ENCODE measurements at places on chromosomes 7 and 10.

DNA sequence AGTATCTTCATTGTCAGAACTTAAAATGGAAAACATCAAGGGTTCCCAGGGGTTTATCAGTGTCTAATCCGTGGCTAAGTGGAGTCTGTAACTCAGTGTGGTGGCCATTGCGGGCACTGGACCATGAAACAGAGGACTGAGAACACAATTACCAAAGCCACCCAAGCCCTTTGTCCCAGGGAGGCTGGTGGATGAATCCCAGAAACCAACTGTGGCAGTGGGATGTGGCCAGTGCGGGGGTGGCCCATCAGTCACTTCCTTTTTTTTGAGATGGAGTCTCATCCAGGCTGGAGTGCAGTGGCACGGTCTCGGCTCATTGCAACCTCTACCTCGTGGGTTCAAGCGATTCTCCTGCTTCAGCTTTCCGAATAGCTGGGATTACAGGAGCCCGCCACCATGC is 61.8 kb downstream of the TACC2 start:
- no peak for DNase-seq

DNA sequence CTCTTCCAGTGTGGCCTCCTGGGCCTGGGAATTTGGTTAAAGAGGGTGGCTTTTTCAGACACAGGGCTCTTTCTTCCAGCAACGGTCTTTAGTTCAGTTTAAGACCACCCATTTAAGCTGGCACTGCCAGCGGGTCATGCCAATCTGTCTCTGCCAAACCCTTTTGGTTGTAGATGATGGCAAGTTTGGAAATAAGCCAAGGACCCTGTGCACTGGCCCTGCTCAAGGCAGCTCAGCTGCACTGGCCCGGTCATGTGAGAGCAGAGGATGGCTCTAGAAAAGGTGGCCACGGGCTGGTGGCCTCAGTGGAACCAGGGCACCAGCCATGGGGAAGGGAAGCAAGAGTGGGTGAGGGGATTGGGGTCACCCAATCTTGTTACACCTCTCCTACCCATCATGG is 294.1 kb downstream of the GLRX3 start:
- DNase-seq, result peak; percentile 65

- no peak for DNase-seq
Observed at GRCh38 chr7:74032191-74032490, 4.2 kb downstream of the ELN start.

DNA sequence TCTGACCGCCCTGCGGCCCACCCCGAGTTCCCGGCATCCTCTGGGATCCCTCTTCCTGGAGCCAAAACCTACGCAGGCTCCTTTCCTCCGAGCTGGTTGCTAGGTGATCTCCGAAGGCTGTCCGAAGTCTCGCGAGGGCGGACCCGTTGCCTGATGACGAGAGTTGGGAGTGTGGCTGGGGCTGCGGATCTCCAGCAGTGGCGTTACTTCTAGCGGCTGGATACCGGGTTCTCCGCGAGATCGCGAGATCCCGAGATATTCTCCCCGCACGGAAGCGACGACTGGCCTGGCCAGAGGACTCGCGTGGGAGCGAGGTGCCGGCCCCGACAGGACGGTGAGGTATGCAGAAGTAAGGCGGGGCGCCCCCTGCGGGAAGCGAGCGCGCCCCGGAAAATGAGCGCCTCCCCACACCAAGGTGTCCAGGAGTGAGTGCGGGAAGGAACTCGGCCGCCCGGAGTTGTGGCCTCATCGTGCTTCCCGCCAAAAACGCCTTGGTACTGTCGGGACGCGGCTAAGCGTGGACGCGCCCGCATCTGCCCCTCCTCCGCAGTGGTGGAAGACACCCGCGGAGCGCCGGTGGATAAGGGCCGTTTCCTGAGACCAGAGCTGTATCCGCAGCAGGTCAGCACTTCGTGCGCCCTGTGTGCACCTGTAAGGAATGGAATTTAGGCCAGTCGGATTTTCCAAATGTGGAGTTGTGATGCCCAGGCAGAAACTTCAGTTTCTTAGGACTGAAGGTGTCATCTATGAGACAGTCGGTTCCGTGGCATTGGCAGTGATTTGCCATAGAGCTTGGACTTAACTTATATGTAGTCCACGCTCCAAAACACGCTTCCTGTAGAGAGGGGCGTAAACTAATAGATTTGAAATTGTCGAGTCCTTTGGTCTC is at the start of gene AGBL3:
AGBL3 (plus strand) TSS at position 146 of the 889 bp plus-strand sequence. CDS start 1,426 bp downstream, outside the sequence.
- DNase-seq, result peak; percentile 98

DNA sequence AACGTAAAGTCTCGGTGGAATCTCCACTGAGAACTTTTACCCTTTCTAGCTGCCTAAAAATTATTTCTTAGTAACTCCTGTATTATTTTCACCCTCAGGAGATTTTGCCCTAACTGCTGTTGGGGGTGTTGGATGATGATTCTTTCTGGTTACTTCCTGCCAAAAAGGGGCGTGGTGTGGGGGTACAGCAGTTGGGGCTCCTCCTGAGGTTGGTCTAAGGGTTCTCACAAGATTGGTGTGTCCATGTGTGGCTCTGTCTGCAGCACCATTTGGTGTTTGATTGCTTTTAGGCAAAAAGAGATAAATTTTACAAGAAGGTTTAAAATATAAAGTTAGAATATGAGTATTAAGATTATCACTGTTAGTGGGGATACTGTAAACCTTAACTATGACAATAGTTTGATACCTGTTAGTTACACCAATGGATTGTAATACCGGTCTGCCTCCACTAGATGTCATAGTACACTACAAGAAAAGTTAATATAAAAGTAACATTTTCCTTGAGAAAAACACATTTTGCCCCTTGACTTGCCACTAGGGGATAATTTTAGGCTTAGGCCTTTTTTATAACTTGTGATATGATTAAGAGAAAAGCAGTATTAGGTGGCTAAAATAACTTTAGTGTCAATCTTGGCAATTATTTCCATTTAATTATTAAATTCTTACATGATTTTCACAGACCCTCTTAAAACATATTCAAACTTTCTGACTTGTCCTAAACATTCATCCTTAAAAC is 928.7 kb downstream of the IPMK start:
- no peak for DNase-seq

- DNase-seq, result no peak
Observed at GRCh38 chr7:2019461-2019710, 213.4 kb downstream of the MAD1L1 start.

DNA sequence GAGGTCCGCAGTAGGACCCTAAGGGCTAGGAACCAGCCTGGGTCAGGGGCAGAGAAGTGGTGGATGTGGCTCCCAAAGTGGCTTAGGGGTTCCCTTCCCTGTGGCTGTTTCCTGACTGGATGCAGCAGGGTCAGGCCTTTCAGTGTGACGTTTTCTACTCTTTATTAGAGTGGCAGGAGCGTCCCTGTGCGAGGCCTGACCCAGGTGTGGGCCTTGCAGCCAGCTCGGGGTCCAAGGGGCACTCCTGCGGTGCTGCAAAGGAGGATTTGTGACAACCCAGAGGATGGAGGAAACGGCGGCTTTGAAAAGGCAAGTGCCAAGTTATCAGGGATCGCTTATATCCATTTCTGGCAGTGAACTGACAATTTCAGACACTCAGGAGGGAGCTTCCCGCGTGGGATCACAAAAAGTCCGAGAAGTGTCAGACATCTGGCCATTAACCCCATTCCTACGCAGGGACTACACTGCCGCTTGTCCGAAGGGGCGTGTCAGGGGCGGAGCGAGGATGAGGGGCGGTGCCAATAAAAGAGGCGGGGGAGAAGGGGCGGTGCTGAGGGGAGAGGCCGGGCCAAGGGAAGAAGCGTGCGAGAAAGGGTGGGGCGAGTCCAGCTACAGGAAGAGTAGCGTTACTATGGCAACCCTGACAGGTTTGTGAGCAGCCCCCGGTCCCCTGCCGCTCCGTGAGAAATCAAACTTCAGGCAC is 98.8 kb upstream of the ZNF722 start:
- no peak for DNase-seq

GRCh38 chr10:28360175-28360574 is 57.3 kb upstream of the MPP7 start:
- DNase-seq, result no peak

- DNase-seq, result no peak
Observed at GRCh38 chr10:11813855-11814567, 9.1 kb upstream of the PROSER2 start.

DNA sequence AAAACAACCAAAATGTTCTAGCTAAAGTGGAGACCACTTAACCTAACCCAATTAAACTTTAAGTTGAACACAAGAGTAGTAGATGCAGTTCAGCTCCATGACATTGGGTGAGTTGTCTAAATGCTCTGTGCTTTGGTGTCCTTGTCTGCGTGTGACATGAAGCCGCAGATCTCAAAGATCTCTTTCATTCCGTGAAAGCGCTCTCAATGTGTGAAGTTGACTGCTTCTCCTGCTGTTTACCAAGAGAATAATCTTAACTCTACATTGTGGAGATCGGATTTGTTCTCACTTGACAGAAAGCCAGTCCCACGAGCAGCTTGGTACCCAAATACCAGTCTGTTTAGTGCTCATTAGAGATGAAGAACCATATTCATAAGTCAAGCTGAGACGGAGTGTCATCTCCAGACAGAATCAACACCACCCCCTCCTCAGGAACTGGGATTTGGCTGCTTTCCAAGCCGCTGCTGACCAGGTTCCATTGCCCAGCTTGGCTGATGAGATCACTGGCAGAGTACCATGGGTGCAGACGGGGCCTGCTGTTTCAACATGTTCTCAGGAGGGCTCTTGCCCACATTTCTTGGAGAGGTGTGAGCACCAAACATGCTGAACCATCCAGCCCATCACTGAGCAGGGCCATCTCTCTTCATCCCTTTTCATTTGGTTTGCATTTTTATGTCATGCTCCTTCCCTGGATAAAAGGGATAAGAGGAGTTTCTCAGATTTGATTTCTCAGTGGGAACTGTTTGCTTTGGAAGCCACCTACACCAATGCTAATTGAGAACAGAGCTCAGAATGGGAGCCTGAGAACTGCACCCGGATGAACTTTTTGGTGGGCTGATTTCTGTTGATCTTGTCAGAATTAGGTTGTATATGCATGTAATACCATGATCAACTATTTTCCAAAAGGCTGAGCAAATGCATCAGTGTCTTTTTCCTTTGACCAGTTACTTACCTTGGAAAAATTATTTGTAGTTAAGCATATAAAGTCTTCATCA is 95.8 kb upstream of the AGBL3 start:
- peak; percentile 86 for DNase-seq

DNA sequence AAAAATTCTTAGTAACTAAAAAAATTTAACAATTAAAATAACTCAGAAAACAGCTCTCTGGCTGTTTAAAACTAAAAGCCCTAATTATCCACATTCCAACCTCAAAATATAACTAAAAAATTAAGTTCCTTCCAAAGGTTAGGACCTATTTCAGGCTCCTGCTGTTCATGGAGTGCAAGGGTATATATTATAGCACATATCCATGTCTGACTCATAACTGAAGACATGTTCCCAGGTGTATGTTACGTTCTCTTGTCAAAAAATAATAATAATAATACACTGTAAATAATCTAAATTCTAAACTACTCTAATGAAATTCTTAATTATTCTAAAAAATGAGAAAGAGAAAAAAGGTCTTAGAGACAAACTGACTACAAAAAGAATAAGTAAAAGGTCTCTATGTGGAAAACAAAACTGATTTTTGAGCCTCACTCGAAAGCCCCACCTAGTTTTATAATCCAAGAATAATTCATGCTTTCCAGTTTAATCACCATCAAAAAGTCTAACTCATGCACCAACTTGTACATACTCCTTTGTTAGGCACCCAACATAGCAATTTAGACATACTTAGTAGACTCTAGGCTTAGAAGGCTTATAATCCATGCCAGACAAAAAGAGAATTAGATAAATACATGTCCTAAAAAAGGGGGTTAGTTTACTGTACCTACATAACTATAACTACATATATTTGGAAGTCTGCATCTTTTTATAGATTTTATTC is 171.4 kb downstream of the KMT2E start:
- no peak for DNase-seq

DNA sequence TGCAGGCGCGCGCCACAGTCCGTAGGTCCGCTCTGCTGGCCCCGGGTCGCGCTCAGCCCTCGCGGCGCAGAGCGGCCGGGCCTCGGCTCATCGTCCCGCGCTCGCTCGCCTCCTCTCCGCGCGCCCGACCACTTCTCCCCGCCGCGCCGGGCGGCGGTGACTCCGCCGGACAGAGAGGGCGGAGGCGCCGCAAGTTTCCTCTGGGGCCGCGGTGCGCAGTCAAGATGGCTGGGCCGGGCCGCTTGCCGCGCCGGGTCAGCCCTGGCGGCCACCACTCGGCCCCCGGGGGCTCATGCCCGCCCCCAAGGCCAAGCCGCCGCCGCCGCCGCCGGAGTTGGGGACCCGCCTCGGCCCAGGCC is 441 bp downstream of the FZD8 start:
- no peak for DNase-seq

- peak; percentile 32 for DNase-seq
Observed at GRCh38 chr7:36547416-36547815, 157.8 kb downstream of the ANLN start.

GRCh38 chr10:129332476-129332875 is 134.6 kb upstream of the MGMT start:
- no peak for DNase-seq

GRCh38 chr7:20228654-20229053 is 11.5 kb upstream of the MACC1 start:
- DNase-seq, result no peak

DNA sequence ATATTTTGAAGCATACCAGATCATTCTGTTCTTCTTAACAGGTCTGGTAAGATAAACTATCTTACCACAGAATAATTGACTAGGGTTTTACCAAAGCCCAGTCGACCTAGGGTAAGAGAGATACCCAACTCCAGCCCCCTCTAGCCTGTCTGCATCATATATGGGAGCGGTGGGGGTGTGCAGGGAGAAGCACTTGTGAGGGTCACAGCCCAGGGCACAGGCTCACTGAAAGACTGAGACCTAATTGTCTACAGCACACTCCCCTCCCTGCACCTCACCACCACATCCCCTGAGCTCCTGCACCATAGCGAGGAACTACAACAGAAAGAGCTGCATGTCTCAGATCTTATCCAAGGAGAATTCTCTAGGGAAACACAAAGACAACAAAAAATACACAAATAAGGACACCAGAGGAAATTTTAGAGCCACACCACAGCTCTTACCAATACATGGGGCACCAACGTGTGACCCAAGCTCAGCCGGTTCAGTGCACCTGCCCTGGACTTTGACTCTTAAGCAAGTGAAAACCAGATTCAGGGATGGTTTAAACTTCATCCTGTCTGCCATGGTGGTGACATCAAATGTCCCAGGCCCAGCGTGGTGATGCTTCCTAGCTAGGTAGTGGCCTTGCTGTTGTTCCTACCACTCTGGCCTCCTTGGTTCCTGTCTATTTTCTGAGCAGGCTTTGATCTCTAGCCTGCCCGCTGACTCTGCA is 150.8 kb downstream of the HERPUD2 start:
- DNase-seq, result peak; percentile 44
